ENCODE measurements at places on chromosomes 2 and 18.

GRCh38 chr18:6605115-6605869, 124.2 kb upstream of the ARHGAP28 start:
- no peak for DNase-seq

- no peak for DNase-seq
These were observed 493.8 kb upstream of the NRP2 start for GRCh38 chr2:205188239-205189138.

- DNase-seq, result no peak
These were observed 1.5 kb downstream of the PELI1 start for GRCh38 chr2:64142741-64143168.

GRCh38 chr18:51009072-51009471, 20.9 kb upstream of the SMAD4 start:
- no peak for DNase-seq

DNA sequence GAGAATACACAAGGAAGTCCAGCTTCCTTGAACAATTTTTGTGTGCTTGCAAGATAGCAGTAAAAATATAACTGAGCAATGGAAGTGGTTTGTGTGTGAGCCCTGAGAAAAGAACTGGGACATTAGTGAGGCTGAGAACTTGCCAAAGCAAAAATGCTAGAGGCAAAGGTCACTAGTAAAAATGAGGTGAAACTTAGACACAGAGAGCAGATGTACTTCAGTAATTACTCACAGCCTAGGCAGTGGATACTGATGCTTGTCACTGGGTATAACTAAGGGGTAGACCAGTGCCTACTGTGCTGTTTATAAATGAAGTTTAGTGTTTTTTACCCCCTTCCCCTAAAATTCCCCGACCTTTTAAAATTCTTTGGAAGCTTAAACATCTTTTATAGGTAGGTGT, 450.1 kb downstream of the LPIN1 start:
- DNase-seq, result no peak

Data from stimulated activated CD4-positive, alpha-beta T cell treated with anti-CD3 and anti-CD28 coated beads, Interleukin-1b, Interleukin-23, amount 100 ng/mL, for 1 hour (primary cell).